ENCODE measurements at places on chromosomes 12 and 14.

DNA sequence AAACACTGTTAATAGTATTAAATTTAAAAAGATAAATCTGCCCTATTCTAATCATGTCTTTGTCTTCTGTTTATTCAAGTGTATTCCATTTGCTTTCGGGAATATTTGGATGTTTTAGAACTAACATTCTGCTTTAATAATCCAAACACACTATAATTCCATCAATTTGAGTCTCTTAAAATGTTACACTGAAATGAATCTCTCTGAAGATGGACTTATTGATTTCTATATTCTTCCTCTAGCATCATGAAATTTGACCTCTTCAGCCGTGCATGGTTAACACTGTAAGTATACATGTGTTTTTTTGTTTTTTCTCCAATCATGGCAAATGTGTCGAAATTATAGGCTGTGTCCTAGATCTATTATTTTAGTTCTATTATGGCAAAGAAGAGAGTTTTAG is 339.2 kb downstream of the ACSS3 start:
- DNase-seq: no peak

DNA sequence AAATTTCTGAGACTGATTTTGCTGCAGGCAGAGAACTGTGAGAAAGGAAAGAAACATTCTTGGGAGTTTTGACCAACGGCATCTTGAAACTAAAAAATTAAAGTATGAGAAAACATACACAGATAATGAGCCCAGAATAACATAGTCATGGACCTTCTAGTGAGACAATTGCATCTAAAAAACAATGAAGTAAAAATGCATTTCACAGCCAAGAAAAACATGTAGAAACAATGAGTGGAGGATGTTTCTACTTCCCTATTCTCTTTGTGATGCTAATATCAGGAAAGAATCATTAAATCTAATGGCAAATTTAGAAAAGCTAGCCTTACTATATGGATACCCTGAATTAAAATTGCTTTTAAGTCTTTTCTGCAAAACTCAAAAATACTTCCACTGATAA is 12.2 kb upstream of the PLEKHG7 start:
- DNase-seq: no peak

DNA sequence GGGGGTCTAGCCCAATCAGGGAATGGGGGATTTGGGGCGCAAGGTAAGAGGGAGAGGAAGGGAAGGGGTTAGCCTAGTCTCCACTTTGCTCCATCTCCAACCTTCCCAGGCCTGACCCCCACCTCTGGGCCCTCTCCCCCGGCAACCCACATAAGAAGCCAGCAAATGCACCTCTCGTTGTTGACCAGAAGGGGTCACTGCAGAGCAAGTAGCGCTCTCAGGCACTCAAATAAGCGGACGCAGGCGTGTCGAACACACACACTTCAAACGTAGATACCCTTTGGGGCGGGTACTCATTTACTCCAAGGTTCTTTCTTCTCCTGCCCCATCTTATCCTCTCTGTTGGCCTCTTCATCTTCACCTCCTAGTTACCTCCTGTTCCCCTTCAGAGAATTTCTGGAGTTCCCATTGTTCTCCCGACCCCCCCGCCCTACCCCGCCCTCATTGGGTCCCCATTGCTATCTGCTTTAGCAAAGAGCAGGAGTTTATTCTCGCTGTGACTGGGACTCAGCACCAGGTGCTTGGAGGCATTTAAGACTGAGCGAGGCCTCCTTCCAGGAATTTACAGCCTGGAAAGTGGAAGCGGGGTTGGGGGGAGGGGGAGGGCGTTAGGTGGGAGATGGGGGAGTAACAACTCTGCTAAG is 1.5 kb upstream of the SRRM4 start:
- no peak for DNase-seq

DNA sequence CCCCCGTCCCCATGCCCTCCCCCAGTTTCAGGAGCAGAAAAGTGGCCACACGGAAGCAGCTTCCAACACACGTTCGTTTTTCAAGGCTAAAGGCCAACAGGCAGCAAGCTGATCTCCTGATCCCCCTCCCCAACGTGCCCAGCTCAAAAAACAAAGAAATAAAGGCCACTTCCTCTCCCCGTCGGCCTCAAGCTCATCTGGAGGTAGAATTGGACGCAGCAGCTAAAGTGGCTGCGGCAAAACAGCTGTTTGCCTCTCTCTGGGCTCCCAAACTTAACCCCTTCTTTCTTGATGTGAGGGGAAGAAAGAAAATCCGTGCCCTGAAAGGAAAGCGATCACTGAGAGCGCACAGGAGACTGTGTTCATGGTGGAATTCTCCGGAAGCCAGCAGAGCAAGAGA is 66.3 kb downstream of the SCARB1 start:
- no peak for DNase-seq

DNA sequence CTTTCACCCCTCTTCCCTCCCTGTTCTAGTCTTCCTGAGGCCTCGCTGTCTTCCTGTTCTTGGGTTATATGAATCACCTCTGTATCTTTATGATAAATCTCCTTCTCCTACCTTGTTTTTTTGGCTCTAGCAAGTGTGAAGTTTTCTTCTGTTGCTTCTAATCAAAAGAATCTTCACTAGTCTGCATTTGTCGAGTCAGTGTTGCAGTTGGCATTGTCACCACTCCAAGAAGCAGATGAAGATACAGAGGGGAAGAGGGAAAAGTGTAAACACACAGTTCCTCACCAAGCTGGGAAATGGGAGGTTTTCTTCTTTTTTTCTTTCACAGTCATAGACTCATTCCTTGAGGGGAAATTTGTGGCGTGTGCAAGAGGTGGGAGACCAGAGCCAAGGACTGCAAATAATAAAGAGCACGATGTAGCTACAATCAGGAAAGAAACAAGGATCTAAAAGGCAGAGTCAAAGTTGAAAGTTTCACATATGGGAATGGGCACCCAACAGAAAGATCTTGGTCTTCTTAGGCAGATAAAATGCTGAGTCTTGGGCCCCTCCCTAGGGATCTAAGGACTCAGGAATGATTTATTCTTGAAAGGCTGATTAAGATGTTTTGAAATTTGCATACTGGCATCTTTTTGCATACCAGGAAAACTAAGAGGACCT is 22.2 kb upstream of the PRICKLE1 start:
- DNase-seq: no peak

GRCh38 chr12:128573907-128574306 is 249.9 kb downstream of the SLC15A4 start:
- DNase-seq: no peak

DNA sequence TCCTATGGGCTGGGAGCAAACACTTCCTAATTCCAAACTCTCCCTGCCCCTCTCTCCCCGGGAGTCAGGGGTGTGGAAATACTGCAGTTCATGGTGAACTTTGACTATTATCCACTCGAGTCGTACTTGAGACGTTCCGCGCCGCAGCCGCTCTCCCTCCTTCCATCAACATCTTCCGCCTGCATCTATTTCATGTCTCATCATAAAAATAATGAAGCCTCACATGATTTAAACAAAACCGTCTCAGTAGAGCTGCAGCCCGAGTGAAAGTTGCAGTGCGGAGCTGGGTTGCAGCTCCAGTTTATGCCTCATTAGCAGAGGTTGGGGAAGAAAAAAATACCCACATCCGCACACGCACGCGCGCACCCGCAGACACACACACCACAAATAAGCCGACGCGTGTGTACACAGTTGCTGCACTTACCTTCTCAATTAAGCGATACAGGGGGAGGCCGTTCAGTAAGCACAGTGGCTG is 283 bp downstream of the LMO3 start:
- DNase-seq: no peak

GRCh38 chr12:117662620-117663395 is 301.4 kb upstream of the NOS1 start:
- no peak for DNase-seq

DNA sequence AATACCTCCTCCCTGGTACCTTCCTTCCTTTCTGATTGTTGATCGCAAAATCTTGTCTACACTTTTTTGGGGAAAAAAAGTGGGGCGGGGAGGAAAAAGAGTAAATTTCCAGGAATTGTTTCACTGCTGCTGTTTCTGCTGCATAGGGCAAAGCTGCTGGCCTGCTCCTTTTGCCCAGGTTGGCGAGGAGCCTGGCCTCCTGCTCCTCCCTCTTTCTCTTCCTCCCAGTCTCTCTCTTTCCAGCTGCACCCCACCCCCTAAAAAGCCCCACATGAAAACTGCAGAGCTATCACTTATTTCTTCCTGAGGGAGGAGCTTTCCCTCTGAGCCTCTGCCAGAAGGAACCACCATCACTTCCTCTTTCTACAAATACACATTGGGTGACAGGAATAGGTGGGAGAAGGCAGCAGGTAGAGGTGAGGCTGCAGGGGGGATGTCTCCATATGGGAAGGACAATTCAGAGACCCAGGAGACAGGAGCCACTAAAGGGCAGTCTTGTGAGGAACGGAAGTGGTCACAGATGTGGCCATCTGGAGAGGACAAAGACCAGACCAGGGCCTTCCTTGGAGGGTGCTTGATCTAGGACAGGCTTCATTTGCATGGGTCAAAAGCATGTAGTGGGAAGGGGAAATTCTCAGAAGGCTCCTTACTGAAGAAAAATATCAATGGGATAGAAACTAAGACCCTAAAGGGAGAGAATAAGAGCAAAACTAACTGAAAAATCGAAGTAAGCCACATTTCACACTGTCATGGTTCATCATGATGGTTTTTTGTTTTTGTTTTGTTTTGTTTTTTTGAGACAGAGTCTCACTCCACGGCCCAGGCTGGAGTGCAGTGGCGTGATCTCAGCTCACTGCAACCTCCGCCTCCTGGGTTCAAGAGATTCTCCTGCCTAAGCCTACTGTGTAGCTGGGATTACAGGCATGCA is 14.8 kb downstream of the ZBTB39 start:
- DNase-seq: no peak

DNA sequence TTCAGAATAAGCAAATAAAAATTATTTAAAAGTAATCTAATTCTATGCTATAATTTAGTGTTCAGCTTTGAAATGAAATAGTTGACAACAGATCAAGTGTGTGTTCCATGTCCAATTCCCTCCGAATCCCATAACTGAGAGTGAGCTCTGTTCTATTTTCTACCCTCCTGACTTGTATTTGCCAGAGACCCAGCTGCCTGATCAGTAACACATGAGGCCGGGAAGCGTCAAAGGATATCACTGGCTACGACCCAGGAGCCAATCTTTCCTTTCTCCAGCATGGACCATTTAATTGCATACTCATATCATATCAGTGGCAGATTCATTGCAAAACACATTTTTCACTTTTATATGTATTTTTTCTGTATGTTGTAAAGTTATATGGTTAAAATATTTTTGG is 108.8 kb upstream of the TSPAN8 start:
- DNase-seq: no peak

GRCh38 chr12:122049827-122050226 is 28.1 kb downstream of the BCL7A start:
- DNase-seq: no peak

GRCh38 chr12:25025260-25025659 is 76.4 kb upstream of the BCAT1 start:
- DNase-seq: no peak

GRCh38 chr12:62847709-62848108 is 87.2 kb downstream of the PPM1H start:
- DNase-seq: no peak

- DNase-seq: no peak
Measured at GRCh38 chr12:30806989-30807694, 52.4 kb upstream of the CAPRIN2 start.

GRCh38 chr14:72776701-72777261 is 117.1 kb downstream of the DPF3 start:
- no peak for DNase-seq
